Right cardiac atrium (tissue), 5 donors: ENCODE measurements at places on chromosomes 5 and 9.

DNA sequence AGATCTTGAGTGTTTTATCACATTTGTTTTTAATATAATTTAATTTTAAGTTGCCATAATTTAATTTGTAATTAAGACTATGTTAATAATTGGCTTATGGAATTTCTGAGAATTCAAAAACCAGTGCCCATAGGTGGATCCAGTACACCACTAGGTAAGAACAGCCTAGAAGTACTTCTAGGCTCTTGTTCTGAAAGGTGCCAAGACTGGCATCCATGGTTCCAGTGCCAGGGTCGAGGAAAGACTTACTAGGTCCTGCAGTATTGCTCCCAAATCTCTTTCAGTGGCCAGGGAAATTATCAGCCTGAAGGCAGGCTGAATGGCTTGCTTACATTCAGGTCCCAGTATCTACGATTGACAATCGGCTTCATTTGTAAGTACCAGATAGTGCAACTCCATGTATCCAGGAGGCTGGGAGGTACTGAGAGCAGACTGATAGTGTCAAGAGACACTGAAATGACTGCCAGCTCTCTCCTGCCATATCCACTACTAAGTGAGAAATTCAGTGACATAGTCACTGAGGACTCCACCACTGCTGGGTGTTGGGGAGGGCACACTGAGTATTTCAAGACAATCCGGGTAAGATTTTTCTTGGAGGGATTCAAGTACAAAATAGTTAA, 159.2 kb upstream of the CCDC152 start:
- no peak for DNase-seq

GRCh38 chr5:65035211-65036206, 266.8 kb downstream of the CWC27 start:
- DNase-seq = peak; percentile 96

GRCh38 chr5:83731638-83732037, 11.0 kb upstream of the HAPLN1 start:
- no peak for DNase-seq

DNA sequence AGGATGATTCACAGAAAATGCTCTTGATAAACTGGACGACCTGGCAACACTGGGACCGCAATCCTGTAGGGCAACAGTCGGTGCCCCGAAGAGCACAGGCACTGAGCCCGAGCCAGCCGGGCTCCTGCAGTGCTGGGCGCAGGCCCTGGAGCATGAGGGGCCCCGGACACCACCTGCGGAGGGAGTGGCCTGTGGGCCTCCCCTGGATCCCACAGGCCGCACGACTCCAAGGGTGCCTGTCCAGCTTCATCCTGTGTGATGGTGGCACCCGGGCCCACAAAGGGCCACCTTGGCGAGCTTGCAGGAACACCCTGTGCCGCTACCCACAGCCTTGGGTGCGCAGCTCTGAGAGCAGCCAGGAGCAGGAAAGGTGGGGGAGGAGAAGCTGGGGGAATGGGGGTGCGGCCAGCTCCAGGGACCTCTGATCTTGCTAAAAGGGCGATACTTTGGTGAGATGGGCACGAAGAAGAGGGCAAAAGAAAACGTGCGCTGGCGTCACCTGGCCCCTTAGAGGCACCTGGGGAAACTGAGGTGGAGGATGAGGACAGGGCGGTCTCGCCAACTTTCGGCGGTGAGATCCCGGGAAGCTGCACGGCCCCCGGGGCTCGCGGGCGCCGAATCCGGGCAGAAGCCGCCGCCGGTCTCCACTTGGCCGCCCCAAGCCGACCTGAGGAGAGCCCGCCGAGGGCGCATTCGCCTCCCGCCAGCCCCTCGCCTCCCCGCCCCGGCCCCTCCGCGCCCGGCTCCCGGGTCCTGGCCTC, 722 bp downstream of the TBC1D9B start:
- peak; percentile 70 for DNase-seq

GRCh38 chr9:19113964-19114679, 11.4 kb upstream of the HAUS6 start:
- no peak for DNase-seq

DNA sequence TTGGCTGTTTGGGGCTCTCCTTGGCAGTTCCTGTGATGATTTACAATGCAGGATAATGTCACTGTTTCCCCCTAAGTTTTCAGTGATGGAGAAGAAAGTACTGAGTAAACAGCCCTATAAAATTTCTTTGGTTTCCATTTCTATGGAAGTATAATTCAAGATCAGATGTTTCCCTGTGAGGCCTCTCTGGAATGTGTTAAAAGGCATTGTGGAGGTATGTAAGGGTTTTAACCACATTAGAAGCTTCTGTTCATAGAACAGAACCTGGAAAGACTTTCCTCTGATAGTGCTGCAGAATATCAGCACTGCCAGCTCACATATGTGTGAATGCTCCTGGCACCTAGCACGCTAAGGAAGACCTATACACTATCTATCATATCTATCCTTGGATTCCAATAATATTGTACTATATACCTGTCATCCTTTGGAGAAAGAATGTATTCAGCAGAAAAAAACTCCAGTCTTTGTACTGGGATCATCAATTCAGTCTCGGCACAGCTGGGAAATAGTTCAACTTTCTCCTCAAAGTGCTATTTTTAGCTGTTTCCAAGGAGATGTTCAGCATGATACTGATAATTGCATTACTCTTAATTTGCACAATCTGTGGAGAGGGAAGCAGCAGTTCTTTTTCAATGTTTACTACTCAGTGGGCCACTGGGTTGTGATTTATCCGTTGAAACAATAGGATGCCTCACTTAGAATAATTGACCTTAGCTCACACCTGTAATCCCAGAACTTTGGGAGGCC, 21.9 kb downstream of the TTC1 start:
- no peak for DNase-seq

- DNase-seq = no peak
Observed at GRCh38 chr9:129472651-129473102, 148.2 kb downstream of the C9orf50 start.

- no peak for DNase-seq
Observed at GRCh38 chr9:120676767-120677402, 37.4 kb downstream of the MEGF9 start.

- no peak for DNase-seq
Observed at GRCh38 chr5:2536632-2537377, 214.7 kb downstream of the IRX2 start.

- DNase-seq = no peak
Observed at GRCh38 chr9:116298878-116299391, 145.3 kb downstream of the PAPPA start.

DNA sequence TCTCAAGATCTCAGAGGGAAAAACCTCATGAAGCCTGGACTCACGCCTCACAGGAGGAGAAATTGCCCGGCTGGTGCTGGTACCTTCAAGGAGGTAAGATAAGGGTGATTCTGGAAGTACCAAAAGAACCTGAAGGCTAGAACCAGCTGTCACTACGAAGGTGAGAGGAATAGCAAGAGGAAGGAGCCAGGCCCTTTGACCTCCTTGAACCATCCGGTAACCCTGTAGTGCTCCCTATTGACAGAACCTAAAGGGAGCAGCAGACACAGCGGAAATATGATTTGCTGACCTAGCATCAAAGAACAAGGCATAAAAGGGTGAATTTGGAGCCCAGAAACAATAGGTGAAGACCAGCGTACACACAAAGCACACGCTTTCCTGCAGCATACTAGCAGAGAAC, 92.2 kb downstream of the DOCK8 start:
- no peak for DNase-seq

DNA sequence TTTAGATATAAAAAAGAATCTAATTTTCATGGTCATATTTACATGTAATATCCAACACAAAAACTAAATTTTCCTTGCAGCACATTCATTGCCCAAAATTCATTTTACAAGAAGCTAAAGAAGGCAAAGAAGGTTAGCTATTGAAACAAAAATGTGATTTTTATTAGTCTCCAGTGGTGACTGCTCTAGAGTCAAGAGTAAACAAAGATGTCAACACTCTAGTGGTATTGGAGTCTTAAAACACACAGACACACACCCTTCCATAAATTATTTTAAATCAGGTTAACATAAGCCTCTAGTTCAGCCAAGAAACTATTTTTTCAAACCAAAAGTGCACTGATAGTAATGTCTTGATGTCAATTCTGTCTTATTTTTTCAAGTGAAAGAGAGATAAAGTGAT, 329.2 kb downstream of the ZNF608 start:
- no peak for DNase-seq

- no peak for DNase-seq
Observed at GRCh38 chr5:25025831-25026230, 381.1 kb upstream of the CDH10 start.

- no peak for DNase-seq
Observed at GRCh38 chr5:17748201-17748600, 113.9 kb downstream of the TAF11L14 start.

GRCh38 chr5:143206196-143207053, 197.1 kb downstream of the NR3C1 start:
- DNase-seq = no peak

- no peak for DNase-seq
Observed at GRCh38 chr5:41707853-41708603, 162.2 kb downstream of the OXCT1 start.

- DNase-seq = no peak
Observed at GRCh38 chr5:81336556-81336955, 35.2 kb downstream of the ZCCHC9 start.

GRCh38 chr5:173973616-173973969, 15.4 kb upstream of the C5orf47 start:
- DNase-seq = peak; percentile 22

GRCh38 chr9:98365227-98365669, 109.8 kb upstream of the TBC1D2 start:
- DNase-seq = no peak

DNA sequence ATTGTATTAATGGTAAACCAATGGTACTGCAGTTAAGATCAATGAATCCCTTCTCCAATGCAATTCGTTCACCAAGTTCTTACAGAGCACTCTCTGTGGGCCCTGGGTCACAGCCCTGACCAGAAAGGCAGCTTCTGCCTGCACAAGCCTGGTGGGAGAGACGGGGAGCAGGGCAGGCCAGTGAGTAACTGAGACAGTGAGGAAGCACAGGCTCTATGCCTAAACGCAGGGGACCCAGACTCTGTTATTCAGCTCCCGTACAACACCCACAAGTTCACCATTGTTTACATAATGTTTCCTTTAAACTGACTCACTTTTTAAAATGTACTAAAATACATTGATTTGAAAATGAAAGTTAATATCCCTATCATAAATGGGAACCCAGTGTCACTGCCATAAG, 40.5 kb upstream of the CTSL start:
- no peak for DNase-seq

DNA sequence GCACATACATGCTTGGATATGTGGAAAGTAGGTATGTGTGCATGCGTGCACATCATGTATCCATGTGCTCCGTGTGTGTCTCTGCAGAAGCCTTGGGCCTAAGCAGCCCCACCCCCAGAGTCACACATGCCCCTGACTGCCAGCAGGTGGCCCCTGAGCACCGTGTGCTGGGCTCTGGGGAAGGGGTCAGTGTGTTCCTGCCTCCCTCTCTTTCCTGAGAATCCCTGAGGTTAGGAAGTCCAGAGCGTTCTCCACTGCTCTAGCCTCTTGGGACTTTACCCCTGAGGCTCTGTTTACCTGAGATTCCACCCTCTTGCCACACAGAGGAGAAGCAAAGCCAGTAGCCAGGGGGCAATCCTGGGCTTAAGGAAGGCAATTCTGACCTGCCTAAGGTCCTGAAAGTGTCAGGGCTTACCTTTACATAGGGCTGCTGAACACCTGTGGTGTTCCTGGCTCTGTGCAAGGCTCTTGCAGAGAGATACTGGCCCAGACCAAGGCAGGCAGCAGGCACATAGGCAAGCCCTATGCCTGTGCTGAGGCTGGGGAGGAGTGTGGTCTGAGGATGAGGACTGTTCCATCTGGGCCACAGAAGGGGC, 207.3 kb downstream of the TMEM38B start:
- DNase-seq = peak; percentile 35

DNA sequence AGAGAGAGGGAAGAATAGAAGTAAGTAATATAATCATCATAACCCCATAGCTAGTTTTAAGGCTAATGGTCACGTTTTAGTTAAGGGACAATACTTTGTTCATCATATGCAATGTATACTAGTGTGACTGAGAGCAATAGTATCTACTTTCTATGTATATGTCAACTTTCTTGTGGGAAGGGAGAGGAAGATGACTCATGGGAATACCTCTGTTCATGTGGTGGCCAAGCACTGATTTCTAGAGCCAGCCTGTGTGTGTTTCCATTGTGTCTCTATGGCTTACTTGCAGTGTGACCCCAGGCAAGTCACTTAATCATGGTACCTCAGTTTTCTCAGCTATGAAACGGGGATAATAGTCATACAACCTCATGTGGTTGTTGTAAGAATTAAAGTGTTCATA, 639.6 kb downstream of the CETN3 start:
- DNase-seq = no peak

DNA sequence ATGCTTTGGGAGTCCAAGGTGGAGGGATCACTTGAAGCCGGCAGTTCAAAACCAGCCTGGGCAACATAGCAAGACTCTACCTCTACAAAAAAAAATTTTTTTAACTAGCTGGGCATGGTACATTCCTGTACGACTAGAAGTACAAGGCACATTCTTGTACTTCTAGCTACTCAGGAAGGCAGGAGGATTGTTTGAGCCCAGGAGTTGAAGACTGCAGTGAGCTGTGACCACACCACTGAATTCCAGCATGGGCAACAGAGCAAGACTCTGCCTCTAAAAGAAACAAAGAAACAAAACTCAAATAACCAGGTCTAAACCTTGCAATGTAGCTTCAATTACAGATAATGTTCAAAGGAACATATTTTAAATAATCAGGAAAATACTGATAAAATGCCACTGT, 56.2 kb downstream of the SSBP2 start:
- no peak for DNase-seq

GRCh38 chr5:139150367-139150999, 47.7 kb downstream of the SIL1 start:
- DNase-seq = peak; percentile 31

GRCh38 chr5:143196601-143197259, 206.8 kb downstream of the NR3C1 start:
- DNase-seq = no peak

- DNase-seq = no peak
Observed at GRCh38 chr9:91219557-91219956, 142.2 kb downstream of the AUH start.

DNA sequence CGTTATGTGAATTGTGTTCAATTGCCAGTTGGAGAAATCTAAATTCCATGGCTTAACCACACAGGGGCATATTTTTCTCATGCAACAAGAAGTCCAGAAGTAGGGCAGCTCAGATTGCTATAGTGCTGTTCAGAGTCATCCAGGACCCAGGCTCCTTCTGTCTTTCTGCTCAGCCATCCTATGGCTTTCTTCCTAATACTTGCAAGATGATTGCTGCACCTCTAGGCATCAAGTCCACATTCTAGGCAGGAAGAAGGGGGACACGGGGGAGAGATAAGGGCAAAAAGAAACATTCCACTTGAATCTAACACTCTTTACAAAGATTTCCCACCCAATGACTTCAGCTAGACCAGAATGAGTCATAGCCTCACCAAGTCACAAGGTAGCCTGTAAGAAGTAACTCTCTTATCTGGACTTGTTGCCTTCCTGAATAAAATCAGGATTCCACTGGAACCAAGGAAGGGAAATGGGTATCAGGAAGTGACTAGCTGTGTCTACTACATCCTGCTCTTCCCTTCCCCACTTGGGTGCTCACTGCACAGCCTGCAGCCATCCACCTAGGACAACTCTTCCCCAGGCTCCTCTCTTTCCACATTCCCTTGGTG, 5.3 kb downstream of the ERAP2 start:
- no peak for DNase-seq
